ENCODE measurements at places on chromosomes 4 and X. TPM values are rescaled to one million over a fixed set of nuclear protein-coding genes. Genes with fewer than 3 reads are reported as not detected.

SLBP gene
- total RNA-seq: 75.4 TPM

PAK3 gene
- 0.53 TPM for total RNA-seq

DNA sequence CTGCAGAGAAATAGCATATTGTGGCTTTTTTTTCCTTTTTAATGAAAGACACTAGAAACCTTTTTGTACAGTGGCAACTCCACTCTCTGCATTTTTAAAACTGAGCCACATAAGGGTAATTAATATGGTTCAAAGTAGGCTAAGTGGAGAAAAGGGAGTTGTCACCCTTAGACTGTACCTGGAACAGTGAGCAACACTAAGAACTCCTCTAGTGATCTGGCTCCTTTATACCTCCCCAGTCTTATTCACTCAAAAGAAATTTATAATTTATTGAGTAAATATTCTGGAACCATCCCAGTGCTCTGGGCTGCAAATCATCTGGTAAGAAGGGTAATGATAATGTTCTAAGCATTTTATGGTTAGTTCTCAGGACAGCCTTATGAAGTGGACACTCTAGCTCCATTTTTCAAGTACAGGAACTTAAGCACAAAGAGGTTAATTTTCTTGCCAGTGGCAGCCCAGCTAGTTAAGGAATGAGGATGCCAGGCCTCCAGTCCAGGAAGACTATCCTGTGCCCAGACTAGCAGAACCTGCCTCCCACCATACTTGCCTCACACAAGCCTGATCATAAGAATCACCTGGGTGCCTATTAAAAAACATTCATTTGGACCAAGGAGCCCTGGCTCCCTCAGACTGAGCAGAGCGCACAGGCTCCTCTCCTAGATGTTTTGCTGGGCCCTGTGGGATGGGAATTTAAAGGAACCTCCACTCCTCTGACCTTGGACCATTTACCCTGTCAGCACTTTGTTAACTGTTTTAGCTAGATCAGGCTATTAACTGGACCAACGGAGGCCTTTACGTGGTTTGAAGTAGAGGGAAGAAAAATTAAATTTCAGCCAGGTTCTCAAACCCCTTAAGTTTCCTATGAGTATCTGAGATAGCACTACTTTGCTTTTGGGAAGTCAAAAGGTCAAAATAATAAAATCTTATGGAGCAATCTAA, 102.6 kb downstream of the PDE5A start:
- DNase-seq: no peak

DNA sequence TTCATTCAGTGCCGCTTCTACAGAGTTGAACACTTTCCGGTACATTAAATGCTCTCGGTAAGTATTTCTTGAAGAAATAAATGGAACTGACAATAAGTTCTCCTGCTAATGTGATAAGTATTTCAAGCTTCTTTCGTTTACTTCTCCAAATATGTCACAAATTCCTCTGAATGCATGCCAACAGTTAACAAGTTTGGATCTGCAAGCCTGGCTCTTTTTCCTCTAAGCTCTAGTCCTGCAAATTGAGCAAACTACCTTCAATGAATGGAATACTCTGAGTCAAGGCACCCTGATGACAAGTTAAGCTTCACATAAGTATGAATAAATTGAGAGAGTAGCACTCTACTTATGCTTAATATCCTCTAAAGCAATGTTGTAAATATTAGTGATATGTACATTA, 403.6 kb downstream of the PDGFC start:
- DNase-seq: no peak

DNA sequence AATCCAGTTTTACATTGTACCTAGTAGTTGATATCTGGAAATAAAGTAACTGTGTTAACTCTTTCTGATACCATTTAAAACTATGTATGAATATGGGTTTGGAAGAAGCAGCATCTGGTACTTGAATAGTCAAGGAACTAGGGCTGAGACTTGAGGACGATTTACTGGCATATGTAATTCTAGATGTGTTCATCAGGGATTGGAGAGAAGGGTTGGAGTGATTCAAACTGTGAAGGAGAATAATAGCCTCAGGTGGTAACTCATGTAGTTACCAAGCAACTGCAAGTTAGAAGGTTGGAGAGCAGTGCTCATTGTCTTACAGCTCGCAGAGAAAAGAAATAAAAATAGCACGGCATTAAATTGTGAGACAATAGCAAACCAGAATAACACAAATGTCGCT, 29.5 kb upstream of the TXLNG start:
- DNase-seq: no peak

DNA sequence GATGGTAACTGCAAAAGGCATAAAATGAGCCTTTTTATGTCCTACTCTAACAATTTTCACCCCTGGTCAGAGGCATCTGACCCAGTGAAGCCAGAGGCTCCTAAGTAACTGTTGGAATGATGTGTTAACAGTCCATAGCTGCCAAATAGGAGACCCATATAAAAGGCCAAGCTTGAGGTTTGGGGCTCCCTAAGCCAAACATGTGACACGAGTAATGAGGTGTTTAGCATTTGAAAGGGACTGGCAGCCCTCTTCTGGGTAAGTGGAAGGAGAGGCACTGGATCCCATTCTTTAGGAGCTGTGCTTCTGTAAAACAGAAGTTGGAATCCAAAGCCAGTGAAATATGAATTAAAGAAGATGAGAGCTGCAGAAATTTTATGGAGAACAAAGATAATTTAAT, 100.6 kb upstream of the PNPLA4 start:
- DNase-seq: no peak

GRCh38 chr4:185015108-185015507, 3.2 kb upstream of the HELT start:
- no peak for DNase-seq

GPR173 gene
- 2.4 TPM for total RNA-seq

NEXMIF gene
- total RNA-seq: under 0.01 TPM

- no peak for DNase-seq
These were observed 76.2 kb upstream of the PLAC1 start for GRCh38 chrX:134734466-134734952.

ESX1 gene
- total RNA-seq: not detected

- DNase-seq: no peak
These were observed 583.9 kb downstream of the BCOR start for GRCh38 chrX:39513836-39514235.

- no peak for DNase-seq
These were observed 1.4 kb upstream of the SEC24B start for GRCh38 chr4:109432203-109432602.

- no peak for DNase-seq
These were observed 4.3 kb downstream of the TMPRSS11E start for GRCh38 chr4:68451246-68452211.

FAT4 gene
- total RNA-seq: 30.7 TPM

DNA sequence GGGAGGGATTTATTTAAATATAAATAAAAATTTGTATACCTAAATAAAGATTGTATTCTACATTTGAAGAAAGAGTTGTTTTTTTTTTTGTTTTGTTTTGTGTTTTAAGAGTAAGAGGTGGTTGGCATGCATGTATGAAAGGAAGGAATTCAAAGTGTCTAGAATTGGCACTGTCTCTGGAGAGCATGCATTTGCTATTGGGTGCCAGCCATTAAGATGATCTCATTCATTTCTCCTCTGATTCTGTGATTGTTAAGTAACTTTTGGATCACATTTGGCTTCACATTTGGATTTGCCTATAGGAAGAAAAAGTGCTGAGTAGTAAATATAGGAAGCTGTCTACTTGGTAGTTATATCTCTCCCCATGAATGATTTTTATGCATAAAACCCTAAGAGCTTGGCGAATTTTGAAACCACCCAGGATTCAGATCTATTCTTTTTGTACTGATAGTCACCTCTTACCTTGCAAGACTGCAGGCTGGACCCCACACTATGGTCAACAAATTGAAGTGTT, 7.8 kb upstream of the BOD1L1 start:
- DNase-seq: no peak
